ENCODE measurements at places on chromosomes 1 and 21.

DNA sequence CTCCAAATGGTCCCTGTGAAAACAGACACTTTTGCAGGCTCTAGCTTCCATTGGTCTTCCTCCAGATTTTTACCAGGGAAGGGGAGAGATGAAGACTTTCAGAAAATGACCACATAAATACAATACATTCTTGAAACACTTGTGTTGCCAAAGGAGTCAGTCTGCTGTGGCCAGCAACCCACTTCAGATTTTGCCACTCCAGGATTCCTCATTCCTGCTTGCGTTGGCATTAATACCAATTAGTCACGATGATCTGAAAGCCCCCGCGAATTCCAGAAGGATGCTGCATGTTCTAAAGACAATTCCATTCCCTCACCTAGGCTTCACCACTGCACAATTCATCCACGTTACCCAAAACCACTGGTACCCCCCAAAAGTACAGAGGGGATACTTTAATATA, 7.9 kb upstream of the BACE2 start:
- DNase-seq: no peak

DNA sequence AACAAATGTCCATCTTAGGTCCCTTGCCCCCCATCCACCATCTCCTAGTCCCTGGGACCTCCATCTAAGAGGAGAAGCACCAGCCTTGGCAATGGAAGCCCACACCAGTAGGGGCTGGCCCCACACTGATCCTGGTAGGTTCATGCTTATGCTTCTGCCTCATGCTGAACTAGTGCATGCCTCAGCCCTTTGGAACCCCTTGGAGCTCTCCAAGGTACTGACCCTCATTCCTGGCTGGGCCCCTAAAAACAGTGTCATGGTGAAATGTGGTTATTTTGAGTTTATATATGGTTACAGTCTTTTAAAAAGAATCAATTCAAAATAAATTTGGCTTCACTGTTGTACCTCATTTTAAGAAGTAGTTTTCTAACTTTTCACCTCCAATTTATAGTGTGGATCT, 108.3 kb downstream of the HIVEP3 start:
- peak; percentile 29 for DNase-seq

GRCh38 chr1:218970397-218970990, 203.2 kb upstream of the LYPLAL1 start:
- DNase-seq: no peak

- no peak for DNase-seq
These were observed 14.4 kb downstream of the LAMC2 start for GRCh38 chr1:183200451-183200850.

DNA sequence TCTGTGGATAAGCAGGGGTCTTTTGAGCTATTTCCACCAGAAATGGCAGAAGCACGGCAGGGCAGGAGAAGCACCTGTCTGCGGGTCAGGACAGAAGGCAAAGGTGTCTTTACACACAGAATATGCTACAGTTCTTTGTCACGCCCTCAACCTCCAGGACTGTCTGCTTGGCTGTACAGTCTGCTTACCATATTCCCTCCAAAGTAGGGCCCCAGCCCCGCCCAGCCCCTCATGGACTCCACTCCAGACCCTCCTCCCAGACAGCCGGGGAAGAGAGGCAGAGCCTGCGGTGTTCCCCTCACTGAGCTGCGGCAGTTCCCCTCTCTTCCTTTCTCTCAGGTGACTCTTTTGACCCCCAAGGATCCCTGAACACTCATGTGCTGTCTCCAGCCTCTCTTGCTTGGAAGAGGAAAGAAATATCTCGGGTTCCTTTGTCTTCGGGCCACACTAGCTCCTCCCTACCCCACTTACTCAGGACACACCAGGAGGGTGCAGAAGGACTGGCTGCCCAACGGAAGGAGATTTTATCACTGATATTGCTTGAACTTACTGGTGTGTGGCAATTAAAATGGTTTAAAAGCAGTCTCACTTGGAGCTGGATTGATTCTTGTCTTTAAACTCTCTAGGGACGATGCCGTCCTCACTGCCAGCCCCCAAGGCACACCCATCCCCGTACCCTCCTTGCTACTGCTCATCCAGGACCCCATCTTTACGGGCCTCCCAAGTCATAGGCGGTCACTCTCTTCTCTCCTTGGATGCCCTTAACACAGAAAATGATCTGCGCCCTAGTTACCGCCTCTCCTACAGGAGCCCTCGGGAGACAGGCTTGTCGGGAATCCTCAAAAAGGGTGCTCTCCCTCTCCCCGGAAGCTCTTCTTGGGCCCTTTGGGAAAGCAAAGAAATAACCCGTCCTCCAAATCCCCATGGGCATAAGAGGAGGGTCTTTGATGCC, 169.7 kb downstream of the TOMM20 start:
- no peak for DNase-seq

GRCh38 chr21:23014021-23014420, 2015.8 kb downstream of the NCAM2 start:
- DNase-seq: no peak

- no peak for DNase-seq
These were observed 52.0 kb downstream of the ZNHIT6 start for GRCh38 chr1:85656256-85656655.

DNA sequence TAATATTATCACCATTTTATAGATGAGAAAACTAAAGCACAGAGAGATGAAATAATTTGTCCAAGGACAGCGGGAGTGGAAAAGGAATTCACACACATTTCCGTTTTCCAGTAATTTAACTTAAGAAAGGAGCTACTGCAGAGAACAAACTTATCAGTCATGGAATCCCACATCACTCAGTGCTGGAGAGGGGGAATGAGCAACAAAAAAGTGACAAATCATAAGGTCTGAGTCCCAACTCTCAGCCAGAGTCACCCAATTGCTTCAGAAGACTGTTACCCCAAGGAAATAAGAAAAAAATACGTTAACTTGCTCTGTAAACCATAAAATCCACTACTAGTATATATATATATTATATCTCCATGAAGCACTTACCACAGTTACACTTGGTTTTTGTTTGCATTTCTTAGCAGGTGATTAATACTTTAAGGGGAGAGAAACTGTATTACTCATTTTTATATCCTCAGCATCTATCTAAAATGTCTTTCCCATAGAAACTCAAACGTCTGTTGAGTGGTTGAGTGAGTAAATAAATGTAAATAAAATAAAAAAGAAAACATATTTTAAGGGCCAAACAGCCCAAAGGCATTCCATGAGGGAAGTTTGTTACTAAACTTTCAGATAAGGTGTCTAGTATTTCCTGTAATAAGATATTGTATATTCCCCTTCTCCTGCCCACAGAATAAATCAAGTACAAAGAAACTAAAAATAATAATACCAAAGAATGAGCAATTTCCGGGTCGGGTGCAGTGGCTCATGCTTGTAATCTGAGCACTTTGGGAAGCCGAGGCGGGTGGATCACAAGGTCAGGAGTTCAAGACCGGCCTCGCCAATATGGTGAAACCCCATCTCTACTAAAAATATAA, 76.8 kb downstream of the SLC45A1 start:
- no peak for DNase-seq

DNA sequence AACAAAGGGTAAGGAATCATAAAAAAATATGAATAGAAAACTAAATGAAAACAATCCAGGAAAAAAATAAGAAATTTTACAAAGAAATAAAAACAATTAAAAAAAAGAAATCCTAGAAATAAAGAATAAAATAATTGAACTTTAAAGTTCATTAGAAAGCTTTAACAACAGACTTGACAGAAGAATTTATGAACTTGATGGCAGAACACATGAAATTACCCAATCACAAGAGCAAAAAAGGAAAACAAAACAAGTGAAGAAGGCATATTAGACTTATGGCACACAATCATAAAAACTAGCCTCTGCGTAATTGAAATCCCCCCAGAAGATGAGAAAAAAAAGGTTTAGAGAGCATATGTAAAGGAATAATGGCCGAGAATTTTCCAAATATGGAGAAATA, 802.5 kb upstream of the B3GALT2 start:
- DNase-seq: no peak

DNA sequence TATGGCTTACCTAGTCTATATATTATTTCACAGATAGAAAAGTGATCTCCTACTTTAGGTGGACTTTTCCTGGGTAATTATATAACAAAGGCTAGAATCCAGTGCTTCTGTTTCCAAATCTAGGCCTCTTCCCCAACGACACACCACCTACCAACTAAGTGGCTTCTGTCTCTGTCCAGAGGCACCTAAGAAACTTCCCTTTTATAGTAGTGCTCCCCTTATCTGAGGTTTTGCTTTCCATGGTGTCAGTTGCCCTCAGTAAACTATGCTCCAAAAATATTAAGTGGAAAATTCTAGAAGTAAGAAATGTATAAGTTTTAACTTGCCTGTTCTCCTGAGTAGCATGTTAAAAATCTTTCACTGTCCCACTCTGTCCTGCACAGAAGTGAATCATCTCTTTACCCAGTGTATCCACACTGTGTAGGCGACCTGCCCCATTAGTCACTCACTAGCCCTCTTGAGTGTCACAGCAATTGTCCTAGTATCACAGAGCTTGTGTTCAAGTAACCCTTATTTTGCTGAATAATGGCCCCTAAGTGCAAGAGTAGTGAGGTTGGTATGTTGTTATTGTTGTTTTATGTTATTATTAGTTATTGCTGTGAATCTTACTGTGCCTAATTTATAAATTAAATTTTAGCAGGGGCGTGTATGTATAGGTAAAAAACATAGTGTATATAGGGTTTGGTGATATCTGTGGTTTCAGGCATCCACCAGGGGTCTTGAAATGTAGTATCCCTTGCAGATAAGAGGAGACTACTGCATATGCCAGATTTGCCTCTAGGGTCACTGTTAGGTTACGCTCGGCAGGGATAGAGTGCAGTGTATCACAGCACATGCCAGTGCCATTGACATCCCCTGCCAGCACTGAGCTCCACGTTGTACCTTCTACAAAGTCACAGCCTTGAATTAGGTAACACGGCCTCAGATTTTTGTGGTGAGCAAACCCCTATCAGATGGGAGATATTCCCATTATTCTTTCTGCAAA, 14.7 kb upstream of the CD53 start:
- no peak for DNase-seq
